PC-9 (cell line): ENCODE measurements at places on chromosomes 6 and 20. TPM values are rescaled to one million over a fixed set of nuclear protein-coding genes. Genes with fewer than 3 reads are reported as not detected.
A peak's percentile ranks its signal among the peaks of the same experiment; 100 is the strongest.

Gene ZC2HC1B
- total RNA-seq, result not detected in 2 replicates

Gene ATF6B
- 87.2 and 102 TPM in 2 replicates for total RNA-seq

Gene TREM2
- not detected in 2 replicates for total RNA-seq

Gene TMEM217
- total RNA-seq, result 4.9 and 5.3 TPM in 2 replicates

Gene RAMACL
- 0.52 and 0.73 TPM in 2 replicates for total RNA-seq

Gene PROKR2
- not detected in 2 replicates for total RNA-seq

Gene HDGFL1
- total RNA-seq, result not detected in 2 replicates

Gene RGS19
- total RNA-seq, result 33.3 and 39.2 TPM in 2 replicates

Gene MYT1
- 0.18 TPM in 1 of 2 replicates, not detected in the other for total RNA-seq

Gene SLC52A3
- total RNA-seq, result 6.9 and 7.2 TPM in 2 replicates

Gene PLA2G7
- 0.68 and 0.98 TPM in 2 replicates for total RNA-seq

Gene TAAR8
- total RNA-seq, result not detected in 2 replicates

Gene ACTR5
- total RNA-seq, result 7.8 and 10.1 TPM in 2 replicates

Gene GSTA3
- total RNA-seq, result not detected in 2 replicates

Gene CRISP2
- not detected in 2 replicates for total RNA-seq

Gene IL17A
- total RNA-seq, result not detected in 2 replicates

Gene LST1
- 1.6 TPM in 2 replicates for total RNA-seq

Gene CST2
- not detected in 2 replicates for total RNA-seq

Gene EEF1A2
- 75.2 and 90.2 TPM in 2 replicates for total RNA-seq

Gene PDE7B
- total RNA-seq, result 0.31 TPM in 1 of 2 replicates, not detected in the other

Gene CCM2L
- 0.31 and 0.35 TPM in 2 replicates for total RNA-seq

Gene HTR1E
- total RNA-seq, result not detected in 2 replicates

Gene COL11A2
- total RNA-seq, result 2.2 and 3.4 TPM in 2 replicates

Gene PNLDC1
- total RNA-seq, result 0.20 TPM in 1 of 2 replicates, not detected in the other

Gene BTN1A1
- total RNA-seq, result not detected in 2 replicates

Gene HCRTR2
- total RNA-seq, result not detected in 2 replicates

Gene FHL5
- total RNA-seq, result not detected in 2 replicates

- peak overlapping the region; percentile 70 for H3K27ac ChIP-seq
- DNase-seq, result peak; percentile 77
- H3K4me3 ChIP-seq, result peak overlapping the region; percentile 33; the same call in 1 of the 2 replicates
- no peaks in the 10 kb centered on the region for H3K27me3 ChIP-seq
- no peaks in the 10 kb centered on the region for H3K36me3 ChIP-seq
Observed at GRCh38 chr6:124881898-124882578, 80.2 kb upstream of the RNF217 start.

GRCh38 chr6:80304014-80304413 lies 197.5 kb downstream of the BCKDHB start:
- no peak overlapping the region for H3K27ac ChIP-seq
- H3K36me3 ChIP-seq, result no peaks in the 10 kb centered on the region
- H3K27me3 ChIP-seq, result no peaks in the 10 kb centered on the region

DNA sequence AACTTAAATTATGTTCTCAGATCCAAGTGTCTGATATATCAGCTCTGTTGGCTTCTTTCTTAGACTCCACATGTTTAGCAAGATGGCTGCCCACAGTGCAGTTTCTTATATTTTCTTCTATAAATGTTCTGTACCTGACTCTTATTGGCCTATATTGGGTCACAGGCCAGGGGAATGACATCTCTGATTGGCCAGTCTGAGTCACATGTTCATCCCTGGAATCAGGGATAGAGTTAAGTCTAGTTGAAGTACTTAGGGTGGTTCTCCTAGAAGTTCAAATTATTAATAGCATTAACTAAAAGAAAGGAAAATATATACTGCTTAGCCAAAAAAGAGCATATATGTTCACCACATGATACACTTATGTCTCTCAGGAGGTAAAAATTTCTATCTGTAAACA lies 105.3 kb upstream of the SLC22A16 start:
- H3K27ac ChIP-seq, result no peak overlapping the region
- H3K4me3 ChIP-seq, result no peak overlapping the region
- H3K4me1 ChIP-seq, result no peaks in the 10 kb centered on the region
- no peak for DNase-seq
- H3K36me3 ChIP-seq, result no peaks in the 10 kb centered on the region
- H3K27me3 ChIP-seq, result no peaks in the 10 kb centered on the region

GRCh38 chr20:43979576-43980105 lies 65.0 kb downstream of the TOX2 start:
- no peaks in the 10 kb centered on the region for H3K27me3 ChIP-seq
- peaks cover 18% of the 10 kb centered on the region for H3K4me1 ChIP-seq
- H3K4me3 ChIP-seq, result no peak overlapping the region
- H3K27ac ChIP-seq, result no peak overlapping the region
- peaks cover 55% of the 10 kb centered on the region for H3K36me3 ChIP-seq

GRCh38 chr6:13517116-13517515 lies 29.7 kb upstream of the GFOD1 start:
- no peak overlapping the region for H3K4me3 ChIP-seq
- peak overlapping the region; percentile 59 for H3K27ac ChIP-seq
- H3K27me3 ChIP-seq, result no peaks in the 10 kb centered on the region
- DNase-seq, result peak; percentile 11
- H3K36me3 ChIP-seq, result peaks cover 5% of the 10 kb centered on the region; the same call in 1 of the 2 replicates

- H3K27me3 ChIP-seq, result no peaks in the 10 kb centered on the region
- H3K36me3 ChIP-seq, result peaks cover 31% of the 10 kb centered on the region; the same call in 1 of the 2 replicates
- H3K27ac ChIP-seq, result no peak overlapping the region
- H3K4me3 ChIP-seq, result no peak overlapping the region
- H3K4me1 ChIP-seq, result no peaks in the 10 kb centered on the region
Observed at GRCh38 chr6:151413372-151414145, 22.2 kb upstream of the ZBTB2 start.

GRCh38 chr6:151721671-151722070 lies 85.8 kb upstream of the ESR1 start:
- H3K4me1 ChIP-seq, result peaks cover 1% of the 10 kb centered on the region; the same call in 1 of the 2 replicates
- no peak overlapping the region for H3K27ac ChIP-seq
- H3K27me3 ChIP-seq, result no peaks in the 10 kb centered on the region
- DNase-seq, result no peak
- no peak overlapping the region for H3K4me3 ChIP-seq

DNA sequence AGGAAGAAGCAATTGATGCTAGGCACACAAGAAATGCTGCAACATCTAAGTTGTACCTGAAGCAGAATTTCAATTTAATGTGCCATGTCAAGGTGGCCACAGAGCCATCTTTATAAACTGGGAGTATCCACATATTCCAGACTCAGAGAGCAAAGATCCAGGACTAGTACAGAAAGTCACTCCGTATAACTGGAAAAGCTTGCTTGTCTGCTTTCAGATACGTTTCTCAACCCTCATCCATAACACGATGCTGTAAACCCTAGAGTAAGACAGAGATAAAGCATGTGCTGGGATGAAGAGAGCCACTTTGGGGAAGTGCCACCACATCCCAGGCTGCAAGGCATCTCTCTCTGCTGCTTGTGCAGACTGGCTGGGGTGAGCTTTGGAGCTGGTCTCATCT lies 134.7 kb downstream of the PACRG start:
- DNase-seq, result no peak
- H3K27me3 ChIP-seq, result peaks cover 24% of the 10 kb centered on the region
- no peaks in the 10 kb centered on the region for H3K36me3 ChIP-seq
- no peak overlapping the region for H3K4me3 ChIP-seq
- H3K4me1 ChIP-seq, result no peaks in the 10 kb centered on the region
- no peak overlapping the region for H3K27ac ChIP-seq

- no peaks in the 10 kb centered on the region for H3K27me3 ChIP-seq
- H3K4me1 ChIP-seq, result no peaks in the 10 kb centered on the region
- no peak overlapping the region for H3K4me3 ChIP-seq
Observed at GRCh38 chr6:75620381-75621304, 19.0 kb downstream of the SENP6 start.

- H3K27ac ChIP-seq, result peak overlapping the region; percentile 52; the same call in 1 of the 2 replicates
- H3K27me3 ChIP-seq, result no peaks in the 10 kb centered on the region
- peaks cover 40% of the 10 kb centered on the region for H3K4me1 ChIP-seq
- no peaks in the 10 kb centered on the region for H3K36me3 ChIP-seq
- H3K4me3 ChIP-seq, result no peak overlapping the region
- no peak for DNase-seq
Observed at GRCh38 chr6:32074996-32075532, 34.1 kb downstream of the TNXB start.

- H3K4me3 ChIP-seq, result no peak overlapping the region
- DNase-seq, result no peak
- H3K36me3 ChIP-seq, result no peaks in the 10 kb centered on the region
- no peaks in the 10 kb centered on the region for H3K27me3 ChIP-seq
- H3K27ac ChIP-seq, result no peak overlapping the region
- peaks cover 21% of the 10 kb centered on the region for H3K4me1 ChIP-seq
Observed at GRCh38 chr6:22238861-22239260, 58.0 kb downstream of the PRL start.

DNA sequence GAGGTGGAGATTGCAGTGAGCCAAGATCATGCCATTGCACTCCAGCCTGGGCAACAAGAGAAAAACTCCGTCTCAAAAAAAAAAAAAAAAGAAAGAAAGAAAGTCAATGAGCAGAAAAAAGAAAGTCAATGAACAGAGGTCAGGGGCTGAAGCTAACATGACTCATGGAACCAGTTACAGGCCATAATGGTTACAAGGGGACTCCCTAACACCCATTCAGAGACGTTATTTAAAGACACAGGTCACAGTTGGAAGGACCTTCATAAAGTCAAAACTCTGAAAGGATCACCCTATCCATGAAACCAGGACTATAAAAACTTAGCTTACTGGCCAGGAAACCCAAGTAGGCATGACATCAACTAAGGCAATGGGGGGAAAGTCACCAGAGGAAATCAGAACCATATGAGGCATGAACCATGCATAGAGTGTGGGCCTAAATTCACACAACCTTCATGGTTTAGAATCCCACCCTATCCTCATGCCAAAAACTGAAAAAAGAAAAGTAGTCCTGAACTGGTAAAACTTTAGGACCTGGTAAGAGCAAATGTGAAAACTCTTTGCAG lies 18.2 kb downstream of the FBXL4 start:
- DNase-seq, result no peak
- H3K4me1 ChIP-seq, result no peaks in the 10 kb centered on the region
- H3K27ac ChIP-seq, result no peak overlapping the region
- peaks cover 22% of the 10 kb centered on the region; the same call in 1 of the 2 replicates for H3K36me3 ChIP-seq

- H3K4me3 ChIP-seq, result peak overlapping the region; percentile 90
- peaks cover 12% of the 10 kb centered on the region for H3K4me1 ChIP-seq
- peak; percentile 37 for DNase-seq
Observed at GRCh38 chr20:51542033-51542570, 417 bp downstream of the NFATC2 start.

GRCh38 chr20:10951216-10951615 lies 277.4 kb upstream of the JAG1 start:
- H3K27ac ChIP-seq, result no peak overlapping the region
- peaks cover 11% of the 10 kb centered on the region; the same call in 1 of the 2 replicates for H3K4me1 ChIP-seq
- no peak overlapping the region for H3K4me3 ChIP-seq
- no peaks in the 10 kb centered on the region for H3K27me3 ChIP-seq
- no peak for DNase-seq
- H3K36me3 ChIP-seq, result no peaks in the 10 kb centered on the region

- no peak overlapping the region for H3K27ac ChIP-seq
- no peak overlapping the region for H3K4me3 ChIP-seq
- H3K36me3 ChIP-seq, result no peaks in the 10 kb centered on the region
- no peaks in the 10 kb centered on the region for H3K4me1 ChIP-seq
Observed at GRCh38 chr20:23249541-23249940, 101.0 kb upstream of the NXT1 start.

DNA sequence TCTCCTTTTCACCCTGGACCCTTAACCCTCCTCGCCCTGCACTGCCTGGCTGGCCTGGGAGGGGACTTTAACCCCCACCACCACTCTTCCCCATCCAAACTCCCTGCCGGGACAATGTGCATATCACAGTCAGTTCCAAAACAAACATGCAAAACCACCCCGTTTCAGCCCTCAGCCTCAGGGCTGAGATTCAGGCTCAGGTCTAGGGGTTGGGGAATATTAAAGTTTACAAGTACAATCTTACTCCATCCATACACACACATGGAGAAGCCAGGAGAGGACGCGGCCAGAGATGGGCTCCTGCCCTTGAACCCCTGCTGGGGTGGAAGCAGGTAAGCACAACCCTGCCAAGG lies 534 bp downstream of the KIAA1755 start:
- no peaks in the 10 kb centered on the region for H3K36me3 ChIP-seq
- H3K27me3 ChIP-seq, result peaks cover 15% of the 10 kb centered on the region; the same call in 1 of the 2 replicates
- H3K4me1 ChIP-seq, result no peaks in the 10 kb centered on the region
- no peak overlapping the region for H3K4me3 ChIP-seq
- peak; percentile 21 for DNase-seq
- H3K27ac ChIP-seq, result no peak overlapping the region

DNA sequence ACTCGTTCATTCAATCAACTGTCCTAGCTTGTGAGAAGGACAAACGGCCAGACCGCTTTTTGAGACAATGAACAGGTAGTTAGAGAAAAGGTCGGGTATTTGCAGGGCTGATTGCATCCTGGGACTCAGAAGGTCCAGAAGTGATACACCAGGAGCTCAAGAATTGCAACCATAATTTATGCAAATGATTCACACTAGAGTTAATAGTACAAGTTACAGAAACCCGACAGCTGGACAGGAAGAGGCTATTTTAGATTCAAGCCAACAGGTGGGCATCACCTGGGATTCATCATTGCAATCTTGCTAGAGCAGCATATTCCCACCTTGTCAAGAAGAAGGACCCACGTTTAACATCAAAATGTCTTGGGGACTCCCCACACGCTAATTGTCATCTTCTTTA lies 83.5 kb downstream of the TNFAIP3 start:
- no peaks in the 10 kb centered on the region for H3K36me3 ChIP-seq
- H3K27me3 ChIP-seq, result no peaks in the 10 kb centered on the region
- no peak overlapping the region for H3K27ac ChIP-seq
- H3K4me3 ChIP-seq, result no peak overlapping the region

DNA sequence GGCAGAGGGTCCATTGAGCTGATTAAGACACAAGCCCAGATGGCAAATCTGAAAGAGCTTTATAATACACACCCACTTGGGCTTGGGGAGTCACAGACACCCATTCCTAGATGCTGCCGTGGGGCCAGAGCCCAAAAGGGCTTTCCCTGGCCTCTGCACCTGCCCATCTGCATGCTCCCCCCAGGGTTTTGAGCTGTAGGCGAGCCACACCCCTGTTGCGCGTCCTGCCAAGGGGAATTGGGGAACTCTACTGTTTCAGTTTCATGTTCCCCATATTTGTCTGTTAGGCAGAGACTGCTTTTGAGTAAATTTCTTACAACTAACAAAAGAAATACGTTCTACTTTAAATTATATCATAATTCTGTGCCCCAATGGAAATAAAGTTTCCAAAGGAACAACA lies 52.9 kb upstream of the FNDC1 start:
- H3K27me3 ChIP-seq, result no peaks in the 10 kb centered on the region
- H3K4me1 ChIP-seq, result no peaks in the 10 kb centered on the region
- DNase-seq, result no peak
- no peak overlapping the region for H3K27ac ChIP-seq
- H3K4me3 ChIP-seq, result no peak overlapping the region

DNA sequence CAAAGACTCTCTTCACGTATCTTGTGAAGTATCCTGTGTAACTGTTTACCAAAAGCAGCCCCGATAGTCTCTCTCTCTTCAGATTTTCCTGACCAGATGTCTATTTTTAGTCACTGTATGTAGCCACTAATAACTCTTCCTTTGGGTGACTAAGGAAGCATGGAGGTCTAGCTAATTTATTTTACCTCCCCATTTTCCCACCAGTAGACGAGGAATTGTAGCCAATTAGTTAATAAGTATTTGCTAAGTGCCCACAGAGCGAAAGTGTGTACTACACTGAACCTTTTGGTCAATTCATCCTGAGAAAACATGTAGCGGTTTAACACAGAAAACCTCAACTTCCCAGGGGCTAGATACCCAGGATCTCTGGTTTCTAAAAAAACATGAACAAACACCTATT lies 180.6 kb downstream of the TBX18 start:
- H3K27ac ChIP-seq, result no peak overlapping the region
- H3K27me3 ChIP-seq, result no peaks in the 10 kb centered on the region
- H3K4me3 ChIP-seq, result no peak overlapping the region

GRCh38 chr6:47277702-47278101 lies 32.0 kb downstream of the TNFRSF21 start:
- H3K36me3 ChIP-seq, result peaks cover 89% of the 10 kb centered on the region
- peaks cover 37% of the 10 kb centered on the region for H3K4me1 ChIP-seq
- H3K27me3 ChIP-seq, result no peaks in the 10 kb centered on the region

GRCh38 chr20:51696304-51697071 lies 71.7 kb downstream of the ATP9A start:
- H3K4me1 ChIP-seq, result peaks cover 23% of the 10 kb centered on the region
- H3K27ac ChIP-seq, result peak overlapping the region; percentile 48
- H3K36me3 ChIP-seq, result no peaks in the 10 kb centered on the region
- no peaks in the 10 kb centered on the region for H3K27me3 ChIP-seq
